ENCODE measurements at places on chromosomes 5 and 9.

DNA sequence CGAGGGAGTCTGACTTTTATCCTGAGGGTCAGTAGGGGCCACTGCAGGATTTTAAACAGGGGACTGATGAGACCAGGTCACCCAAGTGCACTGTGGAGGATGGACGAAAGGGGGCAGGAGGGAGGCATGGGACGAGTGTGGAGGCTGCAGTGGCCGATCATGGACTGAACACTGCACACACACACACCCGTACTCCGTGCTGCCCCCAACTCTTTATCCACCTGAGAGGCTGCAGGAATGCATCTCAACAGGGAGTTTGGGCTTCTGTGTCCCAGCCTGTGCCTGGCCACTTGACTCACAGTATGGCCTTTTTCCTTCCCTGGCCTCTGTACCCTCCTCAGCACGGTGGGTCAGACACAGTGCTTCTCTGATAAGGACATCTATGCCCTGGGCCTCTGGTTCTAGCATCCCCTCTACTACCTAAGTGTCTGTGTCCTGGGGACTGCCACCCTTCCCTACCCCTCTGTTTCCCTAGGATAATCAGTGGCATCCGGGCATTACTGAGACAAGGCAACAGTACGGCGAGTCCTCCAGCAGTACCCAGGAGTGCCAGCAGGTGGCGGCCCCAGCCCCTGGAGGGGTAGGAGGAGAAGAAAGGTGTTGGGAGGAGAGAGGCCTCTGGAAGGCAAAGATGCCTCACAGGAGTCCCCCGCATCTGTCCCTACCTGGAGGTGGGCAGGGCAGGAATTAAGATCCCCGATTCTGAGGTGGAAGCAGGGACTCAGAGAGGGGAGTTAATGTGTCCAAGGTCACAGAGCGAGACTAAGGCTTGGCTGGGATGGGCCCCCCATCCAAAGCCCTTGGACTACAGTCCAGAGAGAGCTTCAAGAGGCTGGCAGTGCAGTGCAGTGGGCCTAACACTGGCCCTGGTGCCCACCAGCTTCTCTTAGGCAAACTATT, 5.1 kb upstream of the CDX1 start:
- DNase-seq = peak; percentile 67

- no peak for DNase-seq
Observed at GRCh38 chr5:105134328-105134727, 1571.7 kb upstream of the NUDT12 start.

DNA sequence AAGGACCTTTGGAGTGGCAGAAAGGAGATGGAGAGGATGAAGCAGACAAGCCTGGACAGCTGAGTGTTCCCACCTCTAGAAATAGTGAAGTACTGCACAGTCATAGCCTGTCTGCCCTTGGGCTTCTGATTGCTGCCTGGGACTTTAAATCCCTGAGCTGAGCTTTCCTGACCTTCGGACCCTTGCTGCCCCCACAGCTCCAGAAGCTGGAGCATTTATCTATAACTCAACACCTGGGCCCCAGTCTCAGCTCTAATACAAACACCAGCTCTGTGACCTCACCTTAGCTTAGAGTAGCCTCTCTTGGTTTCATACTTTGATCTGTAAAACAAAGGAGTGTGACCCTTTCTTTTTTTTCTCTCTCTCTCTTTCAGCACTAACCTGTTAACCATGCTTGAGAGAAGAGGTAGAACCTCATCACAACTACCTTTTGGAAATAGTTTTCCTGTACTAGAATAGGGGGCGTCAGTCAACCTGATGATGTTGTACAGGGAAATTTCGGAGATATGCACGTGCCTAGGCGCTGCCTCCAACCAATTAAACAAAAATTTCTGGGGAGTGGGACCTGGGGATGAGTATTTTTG, 25.4 kb upstream of the ELL2 start:
- no peak for DNase-seq

GRCh38 chr5:124849774-124850173, 103.3 kb upstream of the ZNF608 start:
- no peak for DNase-seq

DNA sequence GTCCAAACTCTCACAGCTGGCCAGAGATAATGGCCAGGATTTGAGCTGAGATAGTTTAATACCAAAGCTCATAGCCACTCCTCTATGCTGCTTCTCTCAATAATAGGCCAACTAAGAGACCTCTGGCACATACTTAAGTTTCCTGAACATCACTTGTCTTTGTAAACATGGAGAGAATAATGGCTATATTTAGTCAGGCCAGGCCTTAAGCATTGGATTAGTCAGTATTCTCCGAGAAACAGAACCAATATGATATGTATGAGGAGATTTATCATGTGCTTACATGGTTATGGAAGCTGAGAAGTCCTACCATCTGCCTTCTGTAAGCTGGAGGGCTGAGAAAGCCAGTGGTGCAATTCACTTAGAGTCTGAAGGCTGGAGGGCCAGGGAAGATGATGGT, 45.4 kb downstream of the CFAP95 start:
- DNase-seq = no peak

- DNase-seq = no peak
Observed at GRCh38 chr5:76207120-76207519, 123.9 kb downstream of the SV2C start.

- no peak for DNase-seq
Observed at GRCh38 chr5:82684165-82684564, 393.0 kb downstream of the TMEM167A start.

- peak; percentile 32 for DNase-seq
Observed at GRCh38 chr9:21591221-21592062, 109.3 kb upstream of the IFNE start.

DNA sequence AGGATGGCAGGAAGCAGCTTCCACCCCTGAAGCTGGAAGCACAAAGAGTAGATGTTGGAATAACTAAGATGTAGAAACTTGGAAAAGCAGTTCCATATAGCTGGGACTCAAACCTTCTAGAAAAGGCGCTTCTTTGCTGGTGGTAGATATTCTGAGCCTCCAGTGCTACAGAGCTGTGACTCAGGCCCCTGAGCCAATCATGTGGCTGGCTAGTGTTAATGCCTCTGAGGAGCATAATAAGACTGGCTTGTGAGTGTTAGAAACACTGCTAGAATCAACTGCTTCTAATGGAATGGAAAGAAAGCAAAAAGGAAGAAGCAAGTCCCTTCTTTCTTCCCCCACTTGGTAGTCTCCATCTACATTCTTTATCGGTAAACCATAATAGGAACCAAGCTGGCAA, 234.2 kb upstream of the DMAC1 start:
- DNase-seq = no peak

DNA sequence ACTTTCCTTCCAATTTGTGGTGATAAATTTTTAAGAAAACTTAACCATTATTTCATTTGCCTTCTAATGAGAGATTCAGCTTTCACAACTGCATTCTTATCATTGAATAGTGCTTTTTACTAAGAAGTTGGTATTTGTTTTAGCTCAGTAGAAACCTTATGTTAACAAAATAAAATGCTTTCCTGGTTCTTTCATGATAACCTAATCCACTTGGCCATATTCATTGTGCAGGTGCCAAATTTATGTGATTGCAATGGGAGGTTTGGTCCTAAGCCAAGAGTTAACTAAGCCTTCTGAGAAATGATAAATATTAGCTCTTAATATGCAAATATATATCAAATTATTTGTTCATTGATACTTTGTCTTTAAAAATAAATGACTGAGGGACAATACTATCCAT, 141.1 kb upstream of the TLE4 start:
- no peak for DNase-seq

- DNase-seq = no peak
Observed at GRCh38 chr9:91197232-91198181, 164.2 kb downstream of the AUH start.

- no peak for DNase-seq
Observed at GRCh38 chr5:26237489-26237888, 800.9 kb downstream of the CDH9 start.

DNA sequence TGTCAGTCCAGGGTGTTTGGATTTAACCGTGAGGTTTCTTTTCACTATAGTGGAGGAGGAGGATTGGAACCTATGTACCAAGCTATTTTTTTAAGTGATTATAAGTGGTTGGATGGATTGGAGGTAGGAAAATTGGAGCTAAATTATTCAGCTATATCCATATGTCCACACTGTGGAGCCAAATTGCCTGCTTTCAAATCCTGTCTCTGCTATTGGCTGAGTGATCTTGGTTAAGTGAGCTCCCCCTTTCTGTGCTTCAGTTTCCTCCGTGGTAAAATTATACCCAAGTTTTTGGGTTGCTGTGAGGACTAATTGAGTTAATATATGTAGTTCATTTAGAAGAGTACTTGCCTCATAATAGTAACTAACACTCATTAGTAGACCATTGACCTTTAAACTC, 2.5 kb downstream of the CENPP start:
- DNase-seq = no peak

GRCh38 chr9:105425816-105426433, 21.9 kb upstream of the FSD1L start:
- DNase-seq = no peak

DNA sequence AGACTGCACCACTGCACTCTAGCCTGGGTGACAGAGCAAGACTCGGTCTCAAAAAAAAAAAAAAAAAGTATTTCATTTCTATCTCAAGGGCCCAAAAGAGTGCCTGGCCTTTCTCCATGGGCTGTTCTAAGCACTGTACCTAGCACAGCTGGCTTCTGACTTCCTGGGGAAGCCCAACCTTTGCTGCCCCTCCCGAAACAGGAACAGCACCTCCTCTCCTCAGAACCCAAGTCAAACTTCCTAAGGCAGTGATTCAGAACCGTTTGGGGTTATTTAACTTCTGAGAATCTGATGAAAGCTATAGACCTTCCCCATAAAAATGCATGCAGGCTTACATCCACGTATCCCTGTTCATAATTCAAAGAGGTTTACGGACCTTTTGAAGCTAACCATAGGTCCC, 57.8 kb downstream of the NRG2 start:
- DNase-seq = no peak

GRCh38 chr9:122402403-122402871, 31.6 kb downstream of the PTGS1 start:
- DNase-seq = peak; percentile 13

GRCh38 chr9:14618836-14619420, 74.3 kb downstream of the ZDHHC21 start:
- no peak for DNase-seq

GRCh38 chr5:150333400-150333799, 24.1 kb upstream of the TCOF1 start:
- no peak for DNase-seq

DNA sequence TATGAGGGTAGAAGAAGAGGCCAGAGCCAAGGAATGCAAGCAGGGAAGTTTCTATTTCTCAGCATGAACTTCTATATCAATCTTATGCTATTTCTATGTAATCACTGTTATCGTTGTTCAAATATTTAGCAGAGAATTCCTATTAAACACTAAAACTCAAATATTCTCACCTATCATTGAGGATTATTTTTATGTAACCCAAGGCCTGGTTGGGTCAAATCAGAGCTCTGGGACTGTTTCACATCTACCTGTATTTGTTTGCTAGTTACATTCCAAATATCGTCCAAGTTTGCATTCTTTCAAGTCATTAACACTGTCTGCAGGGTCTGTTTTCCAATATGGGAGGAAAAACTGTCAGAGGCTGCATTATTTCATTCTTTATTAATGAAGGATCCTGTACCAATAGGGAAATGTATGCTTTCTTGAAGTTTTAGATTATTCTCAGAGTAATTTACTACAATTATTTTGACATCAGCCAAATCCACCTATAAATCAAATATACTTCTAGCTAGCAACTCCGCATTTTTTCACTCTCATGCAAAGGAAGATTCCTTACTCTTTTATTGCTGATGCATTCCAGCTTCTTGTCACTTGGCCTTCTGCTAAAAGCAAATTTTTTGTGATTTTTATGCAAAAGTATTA, 52.2 kb downstream of the LURAP1L start:
- no peak for DNase-seq

- DNase-seq = peak; percentile 21
Observed at GRCh38 chr9:115008536-115009270, 78.3 kb upstream of the TNFSF8 start.

- DNase-seq = no peak
Observed at GRCh38 chr9:108776920-108777639, 78.7 kb downstream of the ACTL7B start.

DNA sequence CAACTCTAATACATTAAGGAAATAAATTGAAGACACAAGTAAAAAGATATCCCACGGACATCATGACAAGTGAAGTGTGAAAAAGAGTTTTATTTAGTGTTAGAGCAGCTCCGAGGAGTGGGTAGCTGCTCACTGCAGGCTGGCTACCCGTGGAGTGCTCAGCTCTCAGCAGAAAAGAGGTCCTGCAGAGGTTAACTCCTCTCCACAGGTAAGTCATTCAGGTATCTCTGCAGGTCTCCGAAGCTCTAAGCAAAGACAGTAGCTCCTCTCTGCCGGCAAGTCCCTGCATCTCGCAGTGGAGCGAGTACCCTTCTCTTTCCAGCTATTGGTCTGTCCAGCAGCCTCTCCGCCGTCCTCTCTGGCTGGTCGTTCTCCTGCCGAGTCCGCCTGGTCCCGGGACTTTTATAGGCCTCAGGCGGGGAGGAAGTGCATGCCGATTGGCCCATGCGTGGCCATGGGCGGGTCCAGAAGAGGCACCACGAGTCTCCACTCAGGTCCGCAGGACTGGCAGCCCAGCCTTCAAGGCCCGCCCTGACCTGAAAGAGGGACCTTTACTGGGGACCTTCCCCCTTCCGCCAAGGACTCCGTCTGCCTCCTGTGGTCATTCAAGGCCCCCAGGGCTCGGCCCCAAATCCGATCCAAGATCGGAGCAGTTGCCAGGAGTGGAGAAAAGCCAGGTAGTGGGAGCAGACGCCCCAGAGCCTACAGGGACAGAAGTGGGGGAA, 29.9 kb downstream of the BTNL9 start:
- no peak for DNase-seq

- DNase-seq = no peak
Observed at GRCh38 chr9:112009656-112010055, 113.0 kb downstream of the UGCG start.

GRCh38 chr5:139391570-139392323, 2.0 kb upstream of the MZB1 start:
- DNase-seq = no peak

DNA sequence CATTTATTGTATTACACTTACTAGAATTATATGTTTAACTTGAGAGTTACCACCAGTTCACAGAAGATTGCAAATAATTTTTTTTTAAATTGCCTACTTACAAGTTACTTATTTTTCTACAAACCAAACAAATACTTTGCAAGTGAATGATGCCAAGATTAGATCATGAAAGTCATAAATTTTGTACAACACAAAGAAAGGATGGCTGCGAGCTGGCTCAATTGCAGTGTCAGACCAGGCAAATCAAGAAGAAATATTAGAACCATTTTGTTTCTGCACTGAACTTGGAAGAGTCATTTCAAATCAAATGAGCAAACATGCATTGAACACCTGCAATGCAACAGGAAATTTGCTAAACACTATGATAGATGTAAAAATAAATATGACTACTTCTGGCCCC, 97.3 kb downstream of the PLCXD3 start:
- DNase-seq = no peak

DNA sequence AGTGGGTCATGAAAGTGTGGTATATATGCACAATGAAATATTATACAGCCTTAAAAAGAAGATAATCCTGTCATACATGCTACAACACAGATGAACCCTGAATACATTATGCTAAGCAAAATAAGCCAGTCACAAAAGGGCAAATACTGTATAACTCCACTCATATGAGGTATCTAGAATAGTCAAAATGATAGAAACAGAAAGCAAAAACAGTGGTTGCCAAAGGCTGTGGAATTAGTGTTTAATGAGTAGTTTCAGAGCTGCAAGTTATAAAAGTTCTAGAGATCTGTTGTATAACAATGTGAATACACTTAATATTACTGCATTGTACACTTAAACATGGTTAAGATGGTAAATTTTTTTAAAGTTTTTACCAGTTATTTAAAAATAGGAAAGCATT, 135.0 kb downstream of the OXCT1 start:
- DNase-seq = no peak

Measured in activated CD4-positive, alpha-beta T cell treated with anti-CD3 and anti-CD28 coated beads for 24 hours (primary cell).